ENCODE measurements at places on chromosomes 1 and 21.
A peak's percentile ranks its signal among the peaks of the same experiment; 100 is the strongest.

GRCh38 chr1:205037539-205037938, 5.5 kb upstream of the CNTN2 start:
- peak; percentile 76 for DNase-seq

GRCh38 chr1:110874324-110875215, 1.6 kb downstream of the CD53 start:
- no peak for DNase-seq

DNA sequence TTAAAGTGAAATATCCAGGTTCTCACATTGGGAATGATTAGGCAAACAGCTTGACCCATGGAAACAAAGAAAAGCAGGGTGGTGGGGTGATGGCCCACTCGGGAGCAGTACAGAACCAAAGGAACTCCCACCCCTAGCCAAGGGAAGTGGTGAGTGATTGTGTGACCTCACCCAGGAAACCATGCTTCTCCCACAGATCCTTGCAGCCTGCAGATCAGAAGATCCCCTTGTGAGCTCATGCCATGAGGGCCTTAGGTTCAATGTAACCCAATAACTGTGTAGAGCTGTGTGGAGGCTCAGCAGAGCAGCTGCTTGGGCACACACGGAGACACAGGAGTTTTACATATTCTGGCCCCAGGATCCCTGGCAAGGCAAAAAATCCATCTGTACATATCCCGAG, 311.8 kb upstream of the DPYD start:
- DNase-seq = no peak

DNA sequence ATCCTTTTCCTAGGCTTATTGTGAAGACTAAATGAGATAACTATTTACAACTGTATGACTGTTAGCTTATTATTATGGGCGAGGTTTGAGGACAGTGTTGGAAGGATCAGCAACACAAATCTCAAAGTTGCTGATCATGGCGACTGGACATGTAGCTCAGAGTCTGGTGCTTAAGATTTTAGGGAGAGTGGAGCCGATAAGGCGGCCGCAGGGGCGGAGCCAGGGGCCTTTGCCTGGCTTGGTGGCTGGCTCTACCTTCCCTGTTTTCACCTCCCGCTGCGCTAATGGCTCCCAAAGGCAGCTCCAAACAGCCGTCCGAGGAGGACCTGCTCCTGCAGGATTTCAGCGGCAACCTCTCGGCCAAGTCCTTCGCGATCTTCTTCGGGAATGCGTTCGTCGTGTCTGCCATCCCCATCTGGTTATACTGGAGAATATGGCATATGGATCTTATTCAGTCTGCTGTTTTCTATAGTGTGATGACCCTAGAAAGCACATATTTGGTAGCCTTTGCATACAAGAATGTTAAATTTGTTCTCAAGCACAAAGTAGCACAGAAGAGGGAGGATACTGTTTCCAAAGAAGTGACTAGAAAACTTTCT, 45.5 kb downstream of the GIPC2 start:
- no peak for DNase-seq

DNA sequence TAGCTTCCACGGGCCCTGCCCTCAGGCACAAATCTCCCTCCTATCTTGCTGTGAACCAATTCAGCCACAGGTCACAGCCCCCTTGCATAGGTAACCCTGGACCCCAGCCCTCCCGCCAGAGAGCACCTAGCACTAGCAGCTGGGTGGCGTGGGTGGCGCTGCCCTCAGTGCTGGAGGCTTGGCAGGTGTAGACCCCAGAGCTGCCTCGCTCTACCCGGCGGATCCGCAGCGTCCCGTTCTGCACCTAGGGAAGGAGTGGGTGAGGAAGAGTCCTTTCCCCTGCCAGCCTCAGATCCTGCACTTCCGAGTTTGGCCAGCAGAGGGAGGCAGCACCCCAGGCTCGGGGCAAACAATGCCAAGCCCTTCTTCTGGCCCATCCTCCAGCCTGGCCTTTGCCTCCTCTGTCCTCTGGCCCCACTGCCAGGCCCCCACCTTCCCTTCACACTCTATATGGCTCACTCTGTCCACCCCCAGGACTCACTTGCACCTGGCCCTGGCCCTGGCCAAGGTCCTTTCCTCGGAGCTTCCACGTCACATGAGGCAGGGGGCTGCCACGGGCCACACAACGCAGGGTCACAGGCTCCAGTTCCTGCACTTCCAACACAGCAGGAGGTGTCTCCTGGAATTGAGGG, 9.0 kb downstream of the IGSF9 start:
- DNase-seq = no peak

DNA sequence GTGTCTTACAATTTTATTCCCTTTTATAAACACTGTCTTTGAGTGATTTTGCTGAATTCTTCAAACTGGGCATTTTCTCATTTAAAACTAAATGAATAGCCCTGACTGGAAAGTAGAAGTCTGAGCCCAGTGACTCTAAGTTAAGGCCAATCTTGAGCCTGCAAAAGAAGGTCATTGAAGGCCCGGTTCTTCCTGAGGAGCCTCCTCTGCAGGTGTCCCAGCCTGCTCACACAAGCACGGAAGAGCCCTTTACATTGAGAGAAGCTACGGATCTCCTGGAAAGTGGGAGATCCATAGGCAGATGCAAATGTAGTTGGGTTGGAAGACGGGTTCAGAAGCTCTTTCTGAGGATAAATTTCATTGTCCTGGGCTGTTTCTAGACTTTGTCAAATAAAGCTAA, 3.9 kb downstream of the ZNF678 start:
- DNase-seq = no peak

DNA sequence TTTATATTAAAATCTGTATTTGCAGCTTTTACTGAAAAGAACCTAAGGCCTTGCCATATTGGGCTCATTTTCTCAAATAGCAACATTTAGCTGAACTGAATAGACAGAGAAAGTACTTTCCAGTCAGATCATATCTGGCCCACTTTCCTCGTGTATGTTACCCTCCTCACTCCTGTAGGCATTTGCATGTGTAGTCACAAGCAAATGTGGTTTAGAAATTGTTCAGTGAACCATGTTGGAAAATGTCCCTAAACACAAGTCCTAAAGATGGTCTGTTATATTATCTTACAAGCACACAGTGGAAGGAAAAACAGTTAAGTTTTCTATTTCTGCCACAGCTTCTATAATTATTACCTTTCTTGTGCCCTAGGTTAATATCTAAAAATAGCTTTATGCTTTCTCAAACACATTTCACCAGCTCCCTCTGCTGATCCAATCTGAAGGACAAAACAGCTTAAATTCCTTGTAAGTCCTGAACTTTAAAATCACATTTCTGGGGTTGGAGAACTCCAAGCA, 606 bp upstream of the FMO4 start:
- DNase-seq = no peak

DNA sequence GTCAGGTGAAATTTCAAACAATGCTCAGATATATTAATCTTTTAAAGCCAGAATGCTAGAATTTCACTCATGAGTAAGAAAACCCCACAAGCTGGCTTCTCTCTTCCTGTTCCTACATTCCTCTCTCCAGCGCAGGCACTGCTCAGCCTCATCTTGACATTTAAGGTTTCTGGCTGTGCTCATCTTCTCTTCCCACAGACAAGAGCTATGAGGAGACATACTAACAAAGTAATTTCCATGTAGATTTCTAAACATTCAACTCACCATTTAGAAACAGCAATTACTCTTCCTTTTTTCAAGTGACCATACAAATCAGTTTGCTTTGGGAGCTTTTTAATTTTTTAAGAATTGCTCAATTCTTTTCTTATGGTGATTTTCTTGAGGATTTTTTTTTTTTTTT, 7.8 kb upstream of the LRRC8D start:
- no peak for DNase-seq

GRCh38 chr1:207910591-207911354, at the start of gene CD34:
Gene CD34 (minus strand): TSS chr1:207911125. CDS start chr1:207911080, 45 bp downstream.
- no peak for DNase-seq

DNA sequence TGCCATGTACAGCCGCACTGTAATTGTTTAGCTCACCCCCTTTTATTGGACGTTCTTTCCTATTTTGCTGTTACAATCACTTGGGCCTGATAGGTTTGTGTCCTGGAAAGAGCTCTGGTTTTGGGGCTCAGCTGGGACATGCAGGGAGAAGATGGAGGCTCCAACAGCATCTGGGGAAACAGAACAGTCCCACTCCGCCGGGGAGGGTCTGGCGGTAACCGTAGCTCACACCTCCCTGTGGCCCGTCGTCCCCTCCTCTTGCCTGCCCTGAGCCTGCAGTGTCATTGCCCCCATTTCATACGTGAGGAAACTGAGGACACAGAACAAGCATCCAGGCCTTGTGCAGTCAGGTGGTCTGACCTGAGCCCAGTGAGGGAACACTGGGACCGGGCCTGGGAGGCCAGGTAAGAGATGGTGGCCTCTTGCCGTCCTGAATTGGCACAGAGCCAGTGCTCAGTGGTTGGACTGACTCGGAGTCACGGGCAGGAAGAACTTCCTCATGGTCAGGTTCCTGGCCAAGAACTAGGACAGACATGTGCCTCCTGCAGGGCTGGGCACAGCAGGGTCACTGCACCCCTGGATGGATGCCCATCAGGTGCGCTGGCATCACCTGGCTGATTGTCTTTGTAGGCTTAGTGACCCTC, 41.8 kb downstream of the S100B start:
- no peak for DNase-seq

DNA sequence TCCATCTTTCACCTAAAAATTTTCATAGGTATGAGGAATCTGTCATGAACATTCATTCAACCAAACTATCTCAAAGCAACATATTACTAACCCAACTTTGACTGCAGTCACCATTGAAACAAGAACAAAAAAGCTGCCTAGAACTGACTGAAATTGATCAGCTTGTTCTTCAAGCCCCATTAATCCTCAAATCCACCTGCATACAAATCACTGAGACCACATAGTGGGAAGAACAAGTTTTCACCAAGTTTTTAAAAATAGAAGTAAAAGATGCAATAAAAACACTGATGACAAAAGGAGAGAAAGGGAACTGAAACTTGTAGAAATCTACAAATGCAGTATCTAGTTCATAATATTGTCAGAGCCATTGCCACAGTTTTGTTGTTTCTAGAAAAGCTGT, 6.1 kb downstream of the SORT1 start:
- DNase-seq = peak; percentile 38

DNA sequence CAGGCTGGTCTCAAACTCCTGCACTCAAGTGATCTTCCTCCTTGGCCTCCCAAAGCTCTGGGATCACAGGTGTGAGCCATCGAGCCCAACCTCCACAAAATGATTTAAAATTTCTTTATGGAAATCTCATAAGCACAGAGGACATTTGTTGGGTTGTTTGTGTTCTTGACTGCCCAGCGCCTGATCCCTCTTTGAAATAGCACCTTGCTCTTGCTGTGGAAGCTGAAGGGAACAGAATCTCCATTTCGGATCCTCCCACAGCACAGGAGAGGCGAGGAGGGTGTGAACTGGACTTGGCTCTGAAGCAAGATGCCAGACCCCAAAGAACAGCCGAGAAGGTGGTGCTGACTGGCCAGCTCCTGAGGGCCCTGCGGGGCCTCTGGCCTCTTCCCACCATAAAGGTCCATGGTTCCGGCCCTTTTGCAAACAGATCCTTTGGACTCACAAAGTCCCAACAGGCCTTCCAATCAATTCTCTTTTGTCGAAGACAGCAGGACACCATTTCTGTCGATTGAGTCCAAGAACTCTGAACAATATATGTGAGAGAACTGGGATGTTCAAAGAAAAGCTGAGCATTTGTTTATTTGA, 45.6 kb upstream of the COA6 start:
- no peak for DNase-seq

DNA sequence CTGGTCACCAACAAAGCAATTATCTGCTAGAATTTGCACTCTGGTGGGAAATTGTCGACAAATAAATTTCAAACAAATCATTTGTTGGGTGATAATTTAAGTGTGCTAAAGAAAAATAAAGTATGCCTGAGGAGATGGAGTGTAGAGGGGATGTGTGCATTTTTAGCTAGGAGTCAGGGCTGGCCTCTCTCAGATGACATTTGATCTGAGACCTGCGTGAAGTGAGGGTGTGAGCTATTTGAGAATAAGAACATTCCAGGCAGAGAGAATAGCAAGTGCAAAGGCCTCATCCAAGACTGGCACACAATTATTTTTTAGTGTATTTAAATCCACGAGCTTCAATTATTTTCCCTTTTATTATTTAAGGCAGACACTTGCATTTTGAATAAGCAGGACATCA, 19.7 kb upstream of the S1PR1 start:
- DNase-seq = no peak

DNA sequence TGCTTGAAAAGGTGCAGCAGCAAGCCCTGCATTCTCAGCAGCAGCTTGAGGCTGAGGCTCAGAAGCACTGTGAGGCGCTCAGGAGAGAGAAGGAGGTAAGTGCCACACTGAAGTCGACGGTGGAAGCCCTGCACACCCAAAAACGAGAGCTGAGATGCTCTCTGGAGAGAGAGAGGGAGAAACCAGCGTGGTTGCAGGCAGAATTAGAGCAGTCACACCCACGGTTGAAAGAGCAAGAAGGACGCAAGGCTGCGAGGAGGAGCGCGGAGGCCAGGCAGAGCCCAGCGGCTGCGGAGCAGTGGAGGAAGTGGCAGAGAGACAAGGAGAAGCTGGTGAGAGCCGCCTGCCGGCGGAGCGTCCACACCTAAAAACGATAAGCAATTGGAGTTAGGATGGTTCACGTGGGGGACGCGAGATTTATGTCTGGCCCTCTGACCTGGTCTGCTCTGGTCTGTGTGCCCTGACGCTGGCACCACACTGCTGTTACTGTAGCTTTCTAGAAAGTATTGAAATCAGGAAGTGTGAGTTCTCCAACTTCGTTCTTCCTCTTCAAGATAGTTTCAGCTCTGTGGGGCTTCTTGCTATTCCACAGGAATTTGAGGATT, 26.7 kb upstream of the DIP2A start:
- peak; percentile 63 for DNase-seq

- DNase-seq = no peak
Measured at GRCh38 chr1:4121834-4122512, 221.9 kb upstream of the C1orf174 start.

DNA sequence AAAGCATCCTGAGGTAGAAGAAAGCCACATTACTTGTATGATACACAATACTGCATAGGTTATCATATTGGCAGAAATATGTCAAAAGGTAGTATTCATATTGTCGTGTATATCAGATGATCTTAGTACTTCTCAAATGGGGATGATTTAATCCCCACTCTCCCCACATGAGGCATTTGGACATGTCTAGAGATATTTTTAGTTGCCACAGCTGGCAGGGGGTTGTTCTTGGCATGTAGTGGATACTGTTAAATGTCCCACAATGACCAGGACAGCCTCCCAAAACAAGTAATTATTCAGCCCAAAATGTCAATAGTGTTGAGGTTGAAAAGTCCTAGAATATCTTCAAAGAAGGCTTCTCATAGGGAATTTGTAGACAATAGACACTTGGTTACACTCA, 162.8 kb downstream of the NEGR1 start:
- no peak for DNase-seq

- no peak for DNase-seq
Measured at GRCh38 chr1:7954683-7955082, 6.8 kb upstream of the PARK7 start.

GRCh38 chr1:40313329-40313957, 3.6 kb downstream of the COL9A2 start:
- DNase-seq = no peak

All from globus pallidus (tissue), 1 donor.